Renal cortex interstitium (tissue), 15 donors: ENCODE measurements at places on chromosomes 7 and 10. TPM values are rescaled to one million over a fixed set of nuclear protein-coding genes. Genes with fewer than 3 reads are reported as not detected.
A peak's percentile ranks its signal among the peaks of the same experiment; 100 is the strongest.

- DNase-seq: no peak
Measured at GRCh38 chr7:151508991-151509390, 10.7 kb downstream of the RHEB start.

- DNase-seq: peak; percentile 84
Measured at GRCh38 chr7:32427769-32428291, 62.4 kb downstream of the LSM5 start.

GRCh38 chr7:16261100-16261499 is 160.2 kb downstream of the CRPPA start:
- no peak for DNase-seq

DNA sequence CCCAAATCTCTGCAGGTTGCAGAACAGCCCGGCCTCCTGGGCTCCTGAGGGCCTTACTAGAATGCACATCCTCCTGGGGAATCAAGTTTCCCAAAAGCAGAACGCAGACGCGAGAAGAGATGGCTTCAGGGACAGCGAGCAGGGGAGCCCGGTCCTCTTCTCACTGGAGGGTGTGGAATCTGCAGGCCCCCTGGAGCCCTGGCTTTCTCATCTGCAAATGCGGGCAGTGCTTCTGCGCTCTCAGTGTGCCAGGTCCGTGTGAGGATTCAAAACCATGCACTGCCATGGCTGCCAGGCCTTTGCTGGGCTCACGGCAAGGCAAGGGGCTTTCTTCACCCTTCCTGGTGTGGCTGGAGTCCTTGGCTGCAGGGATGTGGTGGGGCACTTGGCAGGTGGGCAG is 330.9 kb upstream of the MKI67 start:
- DNase-seq: no peak

DNA sequence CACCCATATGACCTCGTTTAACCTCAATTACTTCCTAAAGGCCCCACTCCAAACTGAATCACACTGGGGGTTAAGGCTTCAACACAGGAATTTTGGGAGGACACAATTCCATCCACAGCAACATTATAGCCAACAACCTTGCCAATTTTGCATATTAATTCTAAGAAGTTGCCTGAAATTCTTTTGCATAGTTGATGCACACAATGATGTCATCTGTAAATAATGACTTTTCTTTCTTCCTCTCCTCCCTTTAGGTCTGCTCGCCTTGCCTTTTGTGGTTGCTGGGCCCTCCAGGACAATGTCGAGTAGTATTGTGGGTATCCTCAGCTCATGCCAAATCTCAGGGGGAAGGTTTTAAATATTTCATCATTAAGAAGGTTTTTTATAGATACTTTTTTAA is 16.0 kb upstream of the CAMK2B start:
- no peak for DNase-seq

DNA sequence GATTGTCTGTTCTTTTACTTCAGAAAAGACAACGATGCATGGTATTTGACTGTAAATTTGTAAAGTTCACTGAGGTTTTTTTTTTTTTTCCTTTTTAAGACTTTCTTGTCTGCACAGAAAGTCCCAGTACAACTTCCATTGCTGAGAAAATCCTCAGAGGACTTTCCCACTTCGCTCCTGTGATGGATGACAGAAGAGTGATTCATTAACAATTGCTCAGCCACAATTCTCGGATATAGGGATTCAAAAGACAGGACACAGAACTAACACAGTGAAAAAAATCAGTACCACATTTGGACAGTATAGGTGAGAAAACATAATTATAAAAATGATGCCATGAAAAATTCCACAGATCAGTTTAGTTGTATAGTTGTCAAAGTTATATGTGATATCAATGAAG is 48.0 kb downstream of the SEC23IP start:
- DNase-seq: no peak

DNA sequence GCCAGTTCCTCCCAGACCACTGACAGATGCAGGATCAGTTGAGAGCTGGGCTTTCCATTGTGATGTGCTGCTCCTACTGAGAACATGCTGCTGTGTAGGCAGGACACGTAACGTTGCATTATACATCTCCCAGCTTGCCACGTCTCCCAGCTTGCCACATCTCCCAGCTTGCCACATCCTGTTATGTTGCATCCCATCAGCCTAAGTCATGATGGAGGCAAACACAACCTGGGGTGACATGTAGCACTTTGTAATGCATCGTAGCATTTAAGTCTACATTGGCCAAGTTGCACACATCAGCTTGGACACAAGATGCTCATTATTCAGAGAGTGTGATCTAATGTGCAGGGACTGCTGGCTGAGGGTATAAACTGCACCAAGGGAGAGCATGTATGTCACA is 73.3 kb upstream of the CHCHD3 start:
- no peak for DNase-seq

GRCh38 chr10:122854648-122855047 is 9.0 kb upstream of the CUZD1 start:
- no peak for DNase-seq

- DNase-seq: no peak
Measured at GRCh38 chr7:68544851-68545250, 1053.4 kb upstream of the AUTS2 start.

GRCh38 chr10:125155101-125155500 is 5.3 kb downstream of the CTBP2 start:
- no peak for DNase-seq

DNA sequence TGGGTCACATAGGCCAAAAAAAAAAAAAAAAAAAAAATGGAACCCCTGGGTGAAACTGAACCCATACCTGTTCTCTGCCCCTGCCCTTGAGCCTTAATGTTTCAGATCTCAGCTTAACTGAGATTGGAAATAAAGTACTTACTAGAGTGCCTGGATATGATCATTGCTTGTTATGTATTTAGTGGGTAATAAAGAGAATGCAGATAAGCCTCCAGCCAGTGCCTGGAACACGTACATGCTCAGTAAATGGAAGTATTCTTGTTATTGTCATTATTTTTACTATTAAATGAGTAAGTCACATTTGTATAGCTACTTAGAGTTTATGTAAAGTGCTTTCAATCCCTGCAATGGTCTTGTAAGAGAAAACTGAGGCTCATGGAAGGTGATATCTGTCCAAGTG is 14.7 kb downstream of the SLC16A12 start:
- no peak for DNase-seq

GRCh38 chr7:107691716-107692115 is 31.1 kb downstream of the SLC26A4 start:
- DNase-seq: no peak

DNA sequence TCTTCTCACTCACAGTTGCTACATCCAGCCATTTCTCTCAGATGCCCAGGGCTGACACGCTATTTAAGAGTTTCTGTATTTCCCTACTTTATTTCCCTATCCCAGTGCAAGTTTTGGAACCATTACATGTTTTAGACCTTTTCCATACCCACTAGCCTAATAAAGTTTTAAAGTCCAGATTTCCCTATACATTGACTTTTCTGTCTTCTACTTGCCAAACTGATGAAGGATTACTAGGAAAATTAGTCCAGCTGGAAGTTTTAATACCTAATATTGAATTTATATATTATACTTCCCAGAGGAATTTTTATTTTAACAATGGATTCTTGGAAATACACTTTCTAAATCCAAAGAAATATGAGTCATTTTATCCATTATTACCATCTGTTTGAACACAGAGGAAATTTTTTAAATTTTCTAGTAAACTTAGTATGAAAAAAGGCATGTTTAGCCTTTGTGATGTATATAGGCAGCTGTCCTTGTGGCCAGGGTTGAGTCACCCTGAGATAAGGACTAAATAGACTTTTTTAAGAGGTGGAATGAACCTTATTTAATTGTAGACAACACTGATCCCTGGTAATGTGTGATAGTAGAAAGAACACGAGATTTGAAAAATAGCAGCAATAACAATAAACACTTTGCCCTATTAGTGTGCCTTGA is 205.0 kb downstream of the TFEC start:
- no peak for DNase-seq

GRCh38 chr10:4169448-4169847 is 384.4 kb upstream of the KLF6 start:
- DNase-seq: no peak

- no peak for DNase-seq
Measured at GRCh38 chr7:28395831-28396230, 16.5 kb upstream of the CREB5 start.

GRCh38 chr7:108454674-108455550 is 1.3 kb downstream of the NRCAM start:
- DNase-seq: peak; percentile 20

DNA sequence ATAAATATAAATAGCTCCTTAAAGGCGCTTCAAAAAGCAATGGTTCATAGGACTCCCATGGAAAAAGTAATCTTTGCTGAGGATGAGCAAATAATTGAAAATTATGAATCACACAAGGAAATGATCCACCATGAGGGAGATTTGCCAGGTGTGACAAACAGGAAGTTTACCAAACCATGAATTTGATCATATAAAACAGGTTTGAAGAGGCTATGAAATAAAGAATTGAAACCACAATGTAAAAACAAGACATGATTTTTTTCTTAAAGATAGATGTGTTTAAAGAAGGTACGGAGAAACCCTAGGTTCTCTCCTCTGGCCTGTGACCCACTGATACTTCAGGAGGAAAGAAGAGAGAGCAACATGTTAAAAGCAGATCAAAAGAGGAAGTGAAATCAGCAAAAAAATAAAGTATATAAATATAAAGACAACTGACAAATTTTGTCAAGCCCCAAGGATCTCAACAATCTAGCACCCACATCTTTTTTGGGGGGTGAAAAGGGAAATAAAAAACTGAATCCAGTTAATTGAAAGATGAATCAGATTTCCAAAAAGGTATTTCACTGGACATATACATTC is 111.3 kb upstream of the ASAH2 start:
- DNase-seq: no peak

GRCh38 chr7:102310414-102310815 is 23.7 kb downstream of the SH2B2 start:
- no peak for DNase-seq

GRCh38 chr10:86899670-86900276 is 57.6 kb downstream of the MMRN2 start:
- DNase-seq: peak; percentile 47

GRCh38 chr7:109699661-109700060 is 1130.0 kb downstream of the DNAJB9 start:
- no peak for DNase-seq

DNA sequence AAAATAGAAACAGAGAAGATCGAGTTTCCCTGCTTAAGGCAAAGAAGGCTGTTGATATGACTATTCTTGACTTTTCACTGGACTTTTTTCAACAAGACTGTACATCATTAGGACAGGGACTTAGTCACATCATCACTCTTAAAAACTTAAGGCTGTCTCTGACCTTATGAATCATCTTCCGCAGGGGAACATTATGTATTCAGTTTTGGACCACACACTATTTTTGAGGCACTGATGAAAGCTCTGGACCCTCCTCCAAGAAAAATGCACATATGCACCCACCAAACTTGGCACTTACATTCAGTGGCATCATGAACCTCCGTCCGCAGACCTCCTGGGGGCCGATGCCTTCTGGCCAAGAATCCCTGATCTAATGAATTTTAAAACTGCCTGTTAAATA is 96.4 kb downstream of the CALD1 start:
- DNase-seq: no peak

GRCh38 chr10:74674927-74675326 is 151.5 kb upstream of the KAT6B start:
- DNase-seq: no peak

GRCh38 chr10:114499116-114499515 is 94.8 kb upstream of the AFAP1L2 start:
- no peak for DNase-seq

DNA sequence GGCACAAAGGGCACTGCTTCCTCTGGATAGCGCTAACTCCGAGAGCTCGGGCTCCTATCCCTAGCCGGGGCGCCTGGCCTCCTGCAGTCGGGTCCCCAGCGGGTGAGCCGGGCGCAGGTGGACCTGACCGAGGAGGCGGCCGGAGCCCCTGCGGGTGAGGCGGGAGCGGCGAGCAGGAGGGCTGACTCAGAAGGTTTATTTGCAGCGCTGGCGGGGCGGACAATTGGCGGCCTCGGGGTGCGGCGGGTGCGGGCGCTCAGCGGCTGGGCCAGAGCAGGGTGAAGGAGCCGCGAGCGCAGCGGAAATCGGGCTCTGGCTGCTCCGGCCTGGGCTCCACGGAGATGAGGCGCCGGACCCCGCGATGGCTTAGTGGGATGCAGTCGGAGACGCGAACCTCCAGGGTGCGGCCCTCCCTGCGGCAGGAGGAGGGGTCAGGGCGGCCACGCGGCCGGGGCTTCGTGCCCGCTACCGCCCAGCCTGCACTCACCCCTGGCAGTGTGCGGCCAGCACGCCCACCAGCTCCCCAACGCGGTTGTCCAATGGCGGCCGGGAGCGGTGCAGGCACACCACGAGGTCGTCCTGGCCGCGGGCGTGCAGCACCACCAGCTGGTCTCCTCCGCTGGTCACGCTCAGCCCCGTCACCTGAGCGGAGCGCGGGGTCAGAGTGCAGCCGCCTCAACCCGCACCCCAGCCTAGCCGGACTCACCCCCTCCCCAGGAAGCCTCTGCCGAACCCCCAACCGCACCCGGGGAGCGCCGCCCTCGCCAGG is 16.1 kb downstream of the MYO1G start:
- DNase-seq: peak; percentile 30

GRCh38 chr10:29273478-29273877 is 15.4 kb upstream of the LYZL1 start:
- no peak for DNase-seq

GRCh38 chr7:129523924-129524323 is 21.6 kb downstream of the SMKR1 start:
- DNase-seq: no peak

GRCh38 chr10:17238445-17239291 is 10.6 kb downstream of the VIM start:
- no peak for DNase-seq

Gene SPDYE9
- 0.32 TPM for polyA plus RNA-seq

Gene BMPER
- 24.7 TPM for polyA plus RNA-seq

Gene TBX20
- not detected for polyA plus RNA-seq

Gene KIF11
- 42.4 TPM for polyA plus RNA-seq

Gene FAM25A
- polyA plus RNA-seq: not detected

Gene ELOVL3
- 3.1 TPM for polyA plus RNA-seq

Gene CALHM1
- polyA plus RNA-seq: 0.08 TPM

Gene NXPH1
- 0.12 TPM for polyA plus RNA-seq

Gene MCM10
- polyA plus RNA-seq: 11.5 TPM

Gene TSPAN13
- 22.2 TPM for polyA plus RNA-seq

Gene PLAC9
- 29.3 TPM for polyA plus RNA-seq

Gene SHOC2
- polyA plus RNA-seq: 35.9 TPM
